ENCODE measurements at places on chromosomes 3 and 15. TPM values are rescaled to one million over a fixed set of nuclear protein-coding genes. Genes with fewer than 3 reads are reported as not detected.

DNA sequence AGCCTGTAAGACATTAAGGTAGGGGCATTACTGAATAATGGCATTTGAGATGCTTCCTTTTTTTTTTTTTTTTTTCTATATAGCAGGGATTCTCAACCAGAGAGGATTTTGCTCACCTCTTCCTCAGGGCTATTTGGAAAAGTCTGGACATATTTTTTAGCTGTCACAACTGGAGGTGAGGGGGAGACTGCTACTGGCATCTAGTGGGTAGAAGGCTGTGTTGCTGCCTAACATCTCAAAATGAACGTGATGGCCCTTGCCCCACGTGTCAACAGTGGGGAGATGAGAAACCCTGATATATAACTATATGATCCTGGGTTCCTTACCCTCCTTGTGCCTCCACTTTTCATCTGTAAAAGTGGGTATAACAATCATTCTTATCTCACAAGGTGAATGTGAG, 71.9 kb downstream of the CADPS start:
- no peak for DNase-seq

DNA sequence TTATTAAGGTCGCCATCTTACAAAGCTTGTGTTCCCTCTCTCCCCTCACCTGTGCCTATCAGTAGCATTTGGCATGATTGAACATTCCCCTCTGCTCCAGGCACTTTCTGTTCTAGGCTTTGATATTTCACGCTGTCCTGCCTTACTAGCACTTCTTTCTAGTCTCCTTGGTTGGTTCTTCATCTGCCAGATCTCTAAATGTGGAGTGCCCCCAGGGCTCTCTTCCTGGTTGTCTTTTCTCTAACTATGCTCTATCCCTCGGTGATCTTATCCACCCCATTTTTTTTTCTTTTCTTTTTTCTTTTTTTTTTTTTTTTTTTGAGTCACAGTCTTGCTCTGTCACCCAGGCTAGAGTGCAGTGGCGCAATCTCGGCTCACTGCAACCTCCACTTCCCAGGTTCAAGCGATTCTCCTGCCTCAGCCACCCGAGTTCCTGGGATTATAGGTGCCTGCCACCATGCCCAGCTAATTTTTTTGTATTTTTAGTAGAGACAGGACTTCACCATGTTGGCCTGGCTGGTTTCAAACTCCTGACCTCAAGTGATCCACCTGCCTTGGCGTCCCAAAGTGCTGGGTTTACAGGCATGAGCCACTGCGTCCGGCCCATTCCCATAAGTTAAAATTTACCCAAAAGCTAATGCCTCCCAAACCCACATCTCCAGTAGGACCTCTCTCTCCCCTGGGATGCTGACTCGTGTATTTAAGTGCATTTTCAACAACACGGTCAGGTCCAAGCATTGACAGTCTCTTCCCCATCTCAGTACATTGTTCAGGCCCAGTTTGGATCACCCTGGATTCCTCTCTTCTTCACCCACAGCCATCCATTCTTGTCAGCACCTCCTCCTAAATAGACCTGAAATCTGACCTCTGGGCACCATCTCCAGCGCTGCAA, 5.2 kb downstream of the NUSAP1 start:
- no peak for DNase-seq

- no peak for DNase-seq
Observed at GRCh38 chr3:39169712-39170111, 16.3 kb upstream of the CSRNP1 start.

- DNase-seq = peak; percentile 95
Observed at GRCh38 chr15:38453971-38454695, at the start of gene FAM98B. Gene FAM98B, plus strand, starts transcription at chr15:38454127. Its CDS starts 35 bp downstream, at chr15:38454162.

The SEMA3G gene
- total RNA-seq = 10.6 TPM

- DNase-seq = no peak
Observed at GRCh38 chr3:157531301-157531660, 28.1 kb upstream of the VEPH1 start.

The CTXN2 gene
- not detected for total RNA-seq

DNA sequence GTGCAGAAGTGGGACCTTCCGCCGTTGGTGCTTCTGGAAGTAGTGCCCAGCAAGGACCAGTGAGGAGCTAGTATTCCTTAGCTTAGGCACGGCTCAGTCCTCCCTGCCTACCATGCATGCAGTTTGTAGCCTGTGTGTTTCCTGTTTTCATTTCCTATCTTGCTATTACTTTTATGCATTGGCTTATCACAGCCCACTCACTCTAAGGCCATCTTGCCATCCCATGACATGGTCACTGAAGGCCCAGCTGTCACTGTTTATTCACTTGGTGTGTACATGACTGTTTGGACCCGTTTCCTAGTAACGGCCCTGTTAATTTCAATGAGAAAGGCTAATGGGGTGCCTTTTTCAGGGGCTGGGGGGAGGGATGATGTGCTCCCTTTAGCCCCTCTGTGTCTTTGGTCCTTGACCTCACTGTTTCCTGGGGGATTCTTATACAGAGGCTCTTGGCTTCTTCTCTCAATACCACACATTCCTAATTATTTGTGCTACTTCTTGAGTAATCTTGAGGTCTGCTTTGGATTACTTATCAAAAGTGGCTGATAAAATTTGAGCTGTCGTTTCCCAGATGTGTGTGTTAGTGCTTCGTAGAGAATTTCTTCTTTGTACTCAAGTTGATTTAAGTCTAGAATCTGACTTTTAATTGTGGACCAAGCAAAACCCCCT, 24.5 kb upstream of the TRAK1 start:
- DNase-seq = peak; percentile 80
